ENCODE measurements at places on chromosomes 2 and 18.

GRCh38 chr2:136214307-136215200, 96.6 kb upstream of the CXCR4 start:
- DNase-seq: no peak

DNA sequence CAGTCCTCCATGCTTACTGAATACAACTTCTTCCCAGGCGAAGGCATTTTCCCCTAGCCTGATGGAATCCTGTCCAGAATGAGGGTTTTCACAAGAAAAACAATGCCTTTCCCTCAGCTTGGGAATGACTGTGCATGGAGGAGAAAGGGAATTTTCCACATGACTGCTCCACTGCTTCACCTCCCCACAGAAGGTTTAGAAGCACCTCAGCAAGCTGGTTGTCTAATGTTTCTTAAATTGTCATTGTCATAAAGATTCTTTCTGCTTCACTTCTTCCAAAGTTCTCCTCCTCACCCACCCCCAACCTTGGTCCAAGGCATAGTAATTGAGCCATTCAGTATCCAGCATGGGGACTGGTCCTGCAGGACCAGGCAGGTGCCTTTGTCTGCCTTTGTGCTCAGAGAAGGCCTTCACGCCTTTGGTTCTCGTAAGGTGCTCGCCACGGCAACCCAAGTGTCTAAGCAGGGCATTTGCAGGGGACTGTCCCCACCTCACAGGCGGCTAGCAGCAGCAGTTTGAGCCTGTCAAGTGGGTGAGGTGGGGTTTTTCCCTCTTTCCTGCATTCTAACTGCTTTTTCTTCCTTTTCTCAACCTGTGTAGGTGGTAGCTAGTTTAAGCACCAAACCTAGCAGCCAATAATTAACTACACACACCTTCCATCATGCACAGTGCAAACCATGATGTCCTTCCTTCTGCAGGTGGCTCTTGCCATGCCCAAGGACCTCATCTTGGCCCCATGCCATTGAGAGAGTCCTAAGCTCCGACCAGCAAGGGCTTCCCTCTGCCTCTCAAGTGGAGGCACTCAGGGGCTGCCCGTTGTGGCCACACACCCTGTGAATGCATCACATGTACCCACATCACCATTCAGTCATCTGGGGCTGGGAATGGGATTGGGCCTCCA, 65.7 kb upstream of the BCL2L11 start:
- no peak for DNase-seq

DNA sequence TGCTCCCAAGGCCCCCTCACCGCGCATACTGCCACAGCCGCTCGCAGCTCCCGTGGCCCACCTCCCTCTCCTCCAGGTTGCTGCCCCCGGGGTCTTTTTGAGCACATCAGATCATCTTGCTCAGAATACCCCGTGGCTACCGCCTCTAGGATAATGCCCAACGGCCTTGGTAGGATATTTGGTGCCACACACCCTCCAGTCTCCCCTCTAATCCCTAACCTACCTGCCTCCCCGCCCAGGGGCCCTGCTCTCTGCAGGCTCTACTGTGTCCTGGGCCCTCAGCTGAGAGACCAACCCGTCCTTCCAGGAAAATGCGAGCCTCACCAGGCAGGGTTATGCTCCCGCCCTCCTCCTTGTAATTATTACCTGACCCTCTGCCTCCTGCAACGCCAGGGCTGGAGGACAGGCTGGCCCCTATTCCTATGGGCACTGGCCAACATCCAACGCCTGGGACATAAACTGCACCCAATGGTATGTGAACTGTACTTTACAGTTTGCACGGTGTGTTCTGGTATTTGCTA, 1.5 kb upstream of the MTCL1 start:
- no peak for DNase-seq

DNA sequence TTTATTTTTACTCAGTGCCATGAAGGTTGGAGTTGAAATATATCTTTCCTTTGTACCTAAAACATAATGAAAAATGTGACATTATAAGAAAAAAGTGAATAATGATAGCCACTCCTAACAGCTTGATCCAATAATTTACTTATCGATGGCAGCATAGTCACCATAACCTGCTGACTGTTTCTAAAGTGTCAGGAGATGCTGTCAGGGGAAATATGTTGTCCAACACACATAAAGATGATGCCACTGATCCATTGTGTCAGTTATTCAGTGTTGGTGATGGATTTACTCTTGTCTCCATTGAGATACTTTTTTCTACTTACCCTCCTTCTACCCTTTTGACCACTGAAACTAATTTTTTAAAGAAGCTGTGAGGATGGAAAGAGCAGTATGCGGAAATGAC, 1006.9 kb upstream of the TMEFF2 start:
- no peak for DNase-seq

- DNase-seq: peak; percentile 67
Measured at GRCh38 chr18:470661-471501, 29.6 kb downstream of the COLEC12 start.

DNA sequence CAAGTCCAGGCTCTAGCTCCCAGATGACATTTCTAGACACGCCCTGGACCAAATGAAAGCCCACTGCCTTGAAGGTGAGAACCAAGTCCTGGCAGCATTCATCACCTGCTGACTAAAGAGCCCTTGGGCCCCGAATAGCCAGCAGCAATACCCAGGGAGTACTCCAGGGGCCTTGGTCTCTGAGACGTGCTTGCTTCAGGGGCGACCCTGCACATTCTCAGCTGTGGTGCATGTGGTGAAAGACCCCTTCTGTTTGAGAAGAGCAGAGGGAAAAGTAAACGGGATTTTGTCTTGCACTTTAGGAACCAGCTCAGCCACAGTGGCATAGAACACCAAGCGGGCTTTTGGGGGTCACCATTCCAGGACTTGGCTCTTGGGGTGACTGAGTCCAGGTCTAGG, 260.5 kb upstream of the MYT1L start:
- no peak for DNase-seq

DNA sequence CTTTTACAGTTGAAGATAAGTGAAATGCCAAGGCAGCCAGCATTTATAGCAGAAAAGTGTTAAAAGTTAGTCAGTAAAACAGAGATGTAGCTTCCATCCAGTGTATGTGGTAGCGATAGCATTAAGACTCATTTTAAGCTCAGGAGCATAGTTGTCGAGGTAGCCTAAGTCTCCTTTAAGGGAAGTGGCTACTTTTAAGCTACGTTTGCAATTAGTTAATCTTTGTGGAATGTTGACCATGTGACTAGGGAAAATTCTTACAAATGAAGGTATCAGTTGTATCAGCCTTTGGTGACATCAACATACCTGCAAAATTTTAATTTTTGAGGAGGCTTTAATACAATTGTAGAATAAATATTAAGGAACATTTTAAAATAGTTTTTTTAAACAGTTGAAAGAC, 61.9 kb downstream of the LHCGR start:
- no peak for DNase-seq

DNA sequence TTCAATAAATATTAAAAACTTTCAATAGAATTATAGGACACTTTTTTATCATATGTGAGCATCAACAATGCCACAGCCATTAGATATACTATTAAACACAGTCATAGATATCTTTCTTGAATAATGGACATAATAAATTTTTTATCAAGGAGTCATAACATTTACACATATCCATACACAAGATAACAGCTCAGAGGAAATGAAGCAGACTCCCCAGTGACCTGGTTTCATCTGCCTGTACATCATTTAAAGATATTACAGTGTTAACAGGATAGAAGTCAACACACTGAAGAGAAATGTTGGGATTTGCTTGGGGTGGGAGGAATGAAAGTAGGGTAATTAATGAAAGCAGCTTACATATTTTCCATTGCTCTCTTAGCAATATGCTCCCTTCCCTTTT, 5.1 kb downstream of the SCG2 start:
- no peak for DNase-seq

- no peak for DNase-seq
Measured at GRCh38 chr18:9697121-9697520, 11.0 kb upstream of the RAB31 start.

DNA sequence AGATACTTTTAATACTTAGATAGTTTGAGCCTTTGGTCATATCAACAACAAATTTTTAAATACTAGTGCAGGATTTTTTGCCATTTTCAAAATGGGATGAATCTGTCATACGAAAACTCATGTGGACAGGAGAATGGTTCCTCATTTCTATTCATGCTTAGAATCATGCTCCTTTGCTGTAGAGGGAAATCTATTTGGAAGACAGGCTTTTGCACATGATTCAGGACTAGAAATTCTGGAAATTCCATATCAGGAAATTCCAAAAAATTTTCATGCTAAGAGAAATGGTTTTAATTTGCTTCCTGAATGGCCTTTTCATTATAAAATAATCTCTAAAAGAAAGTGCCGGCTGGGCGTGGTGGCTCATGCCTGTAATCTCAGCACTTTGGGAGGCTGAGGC, 39.3 kb downstream of the MOGAT1 start:
- DNase-seq: no peak

DNA sequence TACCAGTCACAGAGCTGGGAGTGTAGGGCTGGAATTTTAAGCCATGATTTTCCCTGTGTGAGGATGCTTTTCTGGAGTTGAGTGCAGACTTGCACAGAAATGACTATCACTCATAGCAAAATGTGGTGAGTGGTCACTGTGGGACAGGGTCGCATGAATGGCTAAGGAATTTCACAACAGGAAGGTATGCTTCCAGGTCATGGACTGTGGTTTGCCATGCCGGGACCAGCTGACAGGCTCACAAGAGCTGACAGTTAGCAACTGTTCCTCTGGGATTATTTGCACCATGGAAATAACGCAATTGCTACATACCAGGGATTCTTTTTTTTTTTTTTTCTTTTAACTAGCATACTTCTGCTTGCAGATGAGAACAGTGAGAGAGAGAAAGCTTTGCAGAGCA, 3.8 kb upstream of the UXS1 start:
- peak; percentile 97 for DNase-seq

DNA sequence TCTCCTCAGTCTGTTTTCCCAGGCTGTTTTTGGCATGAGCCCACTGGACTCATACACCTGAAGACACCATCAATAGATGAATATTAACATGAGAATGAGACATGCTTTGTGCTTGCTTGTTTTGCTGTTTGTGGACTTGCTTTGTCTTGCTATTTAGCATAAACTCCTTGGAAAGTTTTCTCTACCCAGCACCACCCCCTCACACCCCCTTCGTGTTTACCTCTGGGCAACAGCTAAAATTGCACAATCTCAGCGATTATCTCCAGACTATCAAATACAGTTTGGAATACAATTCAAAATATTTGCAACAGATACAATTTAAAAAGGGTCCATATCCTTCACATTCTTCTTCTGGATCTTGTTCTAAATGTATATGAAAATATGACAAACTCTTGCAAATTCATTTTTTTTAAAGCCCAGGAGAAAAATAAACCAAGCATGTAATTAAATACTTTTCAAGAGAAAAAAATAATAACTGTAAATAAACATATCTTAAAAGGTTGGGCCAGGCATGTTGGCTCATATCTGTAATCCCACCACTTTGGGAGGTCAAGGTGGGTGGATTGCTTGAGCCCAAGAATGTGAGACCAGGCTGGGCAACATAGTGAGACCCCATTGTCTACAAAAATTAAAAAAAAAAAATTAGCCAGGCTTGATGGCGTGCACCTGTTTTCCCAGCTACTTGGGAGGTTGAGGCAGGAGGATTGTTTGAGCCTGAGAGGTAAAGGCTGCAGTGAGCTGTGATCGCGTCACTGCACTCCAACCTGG, 32.3 kb upstream of the PMAIP1 start:
- DNase-seq: no peak
